Fibroblast of skin of back (primary cell): ENCODE measurements at places on chromosomes 3 and 15.

DNA sequence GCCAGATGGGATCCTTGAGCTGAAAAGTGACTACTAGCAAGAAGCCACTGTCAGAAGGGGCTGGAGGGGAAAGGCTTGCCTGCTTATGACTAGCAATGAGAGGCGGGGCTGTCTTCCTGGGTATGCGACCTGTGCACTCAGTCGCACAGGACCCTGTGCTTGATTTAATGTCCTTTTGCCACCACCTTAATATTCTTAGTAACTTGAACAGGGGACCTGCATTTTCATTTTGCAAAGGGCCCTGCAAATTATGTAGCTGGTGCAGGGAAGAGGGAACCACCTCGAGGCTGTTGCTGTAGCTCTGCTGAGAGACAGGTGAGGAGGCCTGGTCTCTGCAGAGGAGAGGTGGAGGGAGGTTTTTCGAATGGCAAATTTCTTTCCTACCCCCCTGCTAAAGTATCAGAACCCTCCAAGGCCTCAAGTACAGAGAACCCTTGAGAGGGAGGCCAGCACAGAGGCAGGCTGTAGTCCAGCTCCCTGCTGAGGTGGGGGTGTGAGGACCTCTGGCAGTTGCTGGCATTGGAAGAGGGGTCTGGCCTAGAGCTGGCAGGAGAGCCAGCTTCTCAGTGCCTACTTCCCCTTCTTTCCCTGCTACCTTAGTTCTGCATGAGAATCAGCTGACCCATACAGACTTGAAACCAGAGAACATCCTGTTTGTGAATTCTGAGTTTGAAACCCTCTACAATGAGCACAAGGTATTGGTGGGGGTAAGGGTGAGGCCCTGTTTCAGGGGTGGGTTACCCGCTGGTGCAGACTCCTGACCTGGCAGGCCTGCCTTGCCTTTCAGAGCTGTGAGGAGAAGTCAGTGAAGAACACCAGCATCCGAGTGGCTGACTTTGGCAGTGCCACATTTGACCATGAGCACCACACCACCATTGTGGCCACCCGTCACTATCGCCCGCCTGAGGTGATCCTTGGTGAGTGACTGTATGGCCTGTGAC is 11.4 kb downstream of the CLK3 start:
- DNase-seq = no peak

- no peak for DNase-seq
These were observed 1465.3 kb upstream of the GBE1 start for GRCh38 chr3:83226751-83227150.

DNA sequence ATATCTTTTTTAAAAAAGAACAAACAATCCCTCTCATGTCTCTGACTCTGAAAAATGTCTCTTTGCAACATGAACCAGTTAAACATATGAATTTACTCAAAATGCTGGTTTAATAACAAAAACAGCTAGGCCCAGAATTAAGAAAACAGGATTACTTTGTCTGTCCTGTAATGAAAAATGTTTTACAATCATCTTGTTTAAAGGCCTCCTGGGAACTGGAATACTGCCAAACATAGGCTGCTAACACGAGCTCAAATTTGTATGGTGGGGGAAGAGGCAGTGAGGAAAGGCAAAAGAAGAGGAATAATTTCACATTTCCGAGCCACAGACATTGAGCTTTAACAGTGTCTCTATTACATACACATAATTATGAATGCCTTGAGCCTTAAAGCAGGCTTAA is 61.7 kb upstream of the PPIB start:
- peak; percentile 54 for DNase-seq

DNA sequence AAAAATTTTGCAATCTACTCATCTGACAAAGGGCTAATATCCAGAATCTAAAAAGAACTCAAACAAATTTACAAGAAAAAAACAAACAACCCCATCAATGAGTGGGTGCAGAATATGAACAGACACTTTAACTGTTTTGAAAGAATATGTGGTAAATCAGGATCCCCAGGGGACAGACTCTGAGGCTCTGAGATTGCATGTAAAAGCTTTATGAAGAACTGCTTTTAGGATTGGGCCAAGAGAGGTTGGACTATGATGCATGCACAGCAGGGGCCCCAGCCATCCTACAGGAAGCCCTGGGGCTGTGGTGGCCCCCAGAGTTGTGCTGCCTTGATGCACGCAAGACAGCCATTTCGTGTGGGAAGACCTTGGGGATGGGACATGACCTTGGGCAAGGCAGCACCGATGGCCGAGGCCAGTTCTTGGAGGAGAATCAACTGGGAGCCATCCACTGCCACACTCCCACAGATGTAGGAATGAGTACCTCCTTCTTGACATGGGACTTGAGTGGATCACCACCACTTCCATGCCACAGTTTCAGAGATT is 298.1 kb upstream of the THBS1 start:
- DNase-seq = no peak

- no peak for DNase-seq
These were observed 76.1 kb upstream of the CMSS1 start for GRCh38 chr3:99741588-99741987.

DNA sequence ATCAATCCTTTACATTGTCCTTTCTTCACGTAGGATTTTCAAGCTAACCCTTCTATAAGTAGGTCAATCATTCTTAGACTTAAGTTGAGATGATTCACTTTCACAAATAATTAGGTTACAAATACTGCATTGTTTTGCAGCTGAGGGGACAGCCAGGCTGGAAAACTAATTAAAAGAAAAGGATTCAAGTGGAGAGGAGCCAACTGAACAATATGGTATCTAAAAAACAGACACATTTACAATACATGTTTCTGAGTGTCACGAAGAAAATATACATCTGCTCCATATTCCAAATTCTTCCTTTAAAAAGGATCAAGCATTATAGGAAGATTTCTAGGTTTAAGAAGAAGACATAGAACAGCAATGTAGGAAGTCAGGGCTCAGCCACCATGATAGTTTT is 70.2 kb downstream of the PEAK1 start:
- DNase-seq = no peak

DNA sequence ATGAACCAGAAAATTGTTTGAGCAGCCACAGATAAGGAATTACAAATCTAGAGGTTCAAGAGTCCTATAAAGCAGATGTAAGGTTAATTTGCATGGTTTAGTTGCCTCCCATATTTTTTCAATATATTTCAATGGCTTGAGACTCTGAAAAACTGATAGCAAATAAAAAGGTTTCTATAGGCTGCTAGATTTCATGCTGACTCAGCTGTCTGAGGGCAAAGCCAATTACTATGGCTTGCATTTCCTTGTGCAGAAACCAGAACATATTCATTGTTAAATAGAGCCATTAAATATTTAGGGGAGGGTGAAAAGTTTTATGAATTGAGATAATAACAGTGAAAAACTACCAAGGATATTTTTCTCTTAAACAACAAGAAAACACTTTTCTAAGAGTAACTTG is 278.1 kb upstream of the CADM2 start:
- DNase-seq = no peak

GRCh38 chr3:111808439-111808838 is 50.6 kb upstream of the PHLDB2 start:
- peak; percentile 23 for DNase-seq

DNA sequence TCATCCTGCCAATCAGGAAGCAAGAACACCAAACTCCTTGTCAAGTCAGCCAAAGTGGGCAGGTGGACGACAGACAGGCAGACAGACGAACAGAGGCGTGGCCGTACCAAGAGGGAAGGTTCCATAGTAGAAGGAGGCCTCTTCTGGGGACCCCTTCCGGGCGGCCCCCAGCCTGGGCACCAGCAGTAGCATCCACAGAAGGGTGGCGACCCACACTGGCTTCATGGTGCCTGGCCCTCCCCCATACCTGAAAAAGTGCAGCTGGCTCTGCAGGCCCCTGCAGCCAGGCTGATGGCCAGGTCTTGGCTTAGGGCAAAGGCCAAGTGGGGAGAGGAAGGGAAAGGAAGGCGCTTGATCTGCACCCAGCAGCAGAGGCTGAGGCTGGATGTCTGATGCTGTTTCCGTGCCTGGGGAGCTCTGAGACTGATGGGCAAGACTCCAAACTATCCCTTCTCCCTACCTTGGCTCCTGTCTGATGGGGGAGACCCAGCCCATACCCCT is 607 bp downstream of the LCTL start:
- no peak for DNase-seq

DNA sequence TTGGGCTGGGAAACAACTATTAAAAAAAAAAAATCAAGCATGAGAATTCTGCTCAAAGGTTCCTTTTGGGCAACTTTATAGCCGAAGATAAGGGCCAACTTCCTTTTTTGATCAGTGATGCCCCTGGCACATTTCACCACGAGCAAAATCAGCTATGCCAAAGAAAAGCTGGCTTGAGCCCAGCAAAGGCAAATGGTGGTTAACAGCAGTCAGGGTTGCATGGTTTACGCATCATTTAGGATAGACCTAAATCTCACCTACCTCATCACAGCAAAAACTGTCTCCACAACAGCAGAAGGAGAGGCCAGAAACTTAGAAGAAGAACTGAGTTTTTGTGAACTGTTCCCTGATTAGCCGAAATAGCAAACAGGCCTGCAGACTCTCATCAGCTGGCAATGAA is 220.1 kb upstream of the CDIN1 start:
- DNase-seq = no peak

DNA sequence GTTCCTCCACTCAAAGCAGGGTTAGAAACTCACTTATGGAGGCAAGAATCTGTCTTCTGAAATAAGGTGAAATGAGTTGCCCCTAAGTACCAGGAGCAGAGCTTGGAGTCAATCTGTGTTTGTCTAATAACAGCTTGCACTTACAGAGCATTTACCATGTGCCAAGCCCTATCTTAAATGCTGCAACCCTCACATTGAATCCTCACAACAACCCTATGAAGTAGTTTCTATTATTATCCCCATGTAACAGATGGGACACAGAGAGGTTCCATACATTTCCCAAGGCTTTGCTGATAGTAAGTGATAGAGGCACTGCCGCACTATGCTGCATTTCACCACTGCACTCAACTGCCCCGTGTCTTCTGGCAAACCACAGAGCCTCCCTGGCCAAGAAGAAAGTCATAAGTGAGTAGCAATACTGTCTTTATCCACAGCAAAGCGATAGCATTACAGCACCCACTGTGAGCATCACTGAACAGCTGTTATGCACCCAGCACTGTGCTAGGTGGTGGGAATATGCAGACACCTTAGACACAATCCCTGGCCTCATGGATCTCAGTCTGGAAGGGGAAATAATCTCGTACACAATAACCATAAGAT is 141.5 kb downstream of the SSR3 start:
- no peak for DNase-seq

- DNase-seq = no peak
These were observed 30.7 kb downstream of the NBEAL2 start for GRCh38 chr3:47010111-47010712.

- no peak for DNase-seq
These were observed 793.1 kb downstream of the AGBL1 start for GRCh38 chr15:86872782-86873181.

- DNase-seq = no peak
These were observed 319.8 kb upstream of the TLE3 start for GRCh38 chr15:70417535-70417934.

DNA sequence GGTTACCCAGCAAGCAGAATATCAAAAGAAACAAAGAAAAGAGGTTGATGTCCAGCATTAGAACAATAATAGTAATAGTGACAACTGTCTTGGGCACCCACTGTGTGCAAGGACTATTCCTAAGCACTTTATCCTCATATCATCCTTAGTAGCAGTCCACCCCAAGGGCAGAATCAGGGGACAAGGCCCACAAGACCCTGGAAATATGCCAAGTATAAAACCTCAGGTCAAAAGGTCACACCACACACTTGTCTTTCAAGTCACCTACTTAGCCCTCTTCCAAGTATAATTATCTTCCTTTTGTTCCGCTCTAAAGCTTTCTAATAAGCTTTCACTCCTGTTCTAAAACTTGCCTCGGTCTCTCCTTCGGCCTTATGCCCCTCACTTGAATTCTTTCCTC is 124.0 kb upstream of the STT3B start:
- DNase-seq = no peak

- DNase-seq = peak; percentile 14
These were observed 44.8 kb downstream of the CMTM8 start for GRCh38 chr3:32283304-32283703.
